Epithelial cell of umbilical artery (primary cell): ENCODE measurements at places on chromosomes 6 and 20. TPM values are rescaled to one million over a fixed set of nuclear protein-coding genes. Genes with fewer than 3 reads are reported as not detected.

The SCRT2 gene
- not detected in 2 replicates for total RNA-seq

The LIME1 gene
- 1.3 and 4.3 TPM in 2 replicates for total RNA-seq

The APOM gene
- 0.30 TPM in 1 of 2 replicates, not detected in the other for total RNA-seq

The ARFGAP1 gene
- 53.8 and 53.9 TPM in 2 replicates for total RNA-seq

The PACSIN1 gene
- not detected in 2 replicates for total RNA-seq

The SEC23B gene
- 41.9 and 43.9 TPM in 2 replicates for total RNA-seq

The CALHM5 gene
- 9.1 and 11.4 TPM in 2 replicates for total RNA-seq

The BMP7 gene
- not detected in 2 replicates for total RNA-seq

The HCK gene
- total RNA-seq: not detected in 2 replicates

The CST1 gene
- 6.2 TPM in 1 of 2 replicates, not detected in the other for total RNA-seq

The MYB gene
- total RNA-seq: under 0.01 TPM in 1 of 2 replicates, not detected in the other

The EPB41L1 gene
- 0.97 and 4.9 TPM in 2 replicates for total RNA-seq

The GPLD1 gene
- under 0.01 and 0.32 TPM in 2 replicates for total RNA-seq

The SLC22A16 gene
- total RNA-seq: not detected in 2 replicates

The TRIM40 gene
- not detected in 2 replicates for total RNA-seq
